Adipocyte (in vitro differentiated cells): ENCODE measurements at places on chromosomes 2 and 18.

DNA sequence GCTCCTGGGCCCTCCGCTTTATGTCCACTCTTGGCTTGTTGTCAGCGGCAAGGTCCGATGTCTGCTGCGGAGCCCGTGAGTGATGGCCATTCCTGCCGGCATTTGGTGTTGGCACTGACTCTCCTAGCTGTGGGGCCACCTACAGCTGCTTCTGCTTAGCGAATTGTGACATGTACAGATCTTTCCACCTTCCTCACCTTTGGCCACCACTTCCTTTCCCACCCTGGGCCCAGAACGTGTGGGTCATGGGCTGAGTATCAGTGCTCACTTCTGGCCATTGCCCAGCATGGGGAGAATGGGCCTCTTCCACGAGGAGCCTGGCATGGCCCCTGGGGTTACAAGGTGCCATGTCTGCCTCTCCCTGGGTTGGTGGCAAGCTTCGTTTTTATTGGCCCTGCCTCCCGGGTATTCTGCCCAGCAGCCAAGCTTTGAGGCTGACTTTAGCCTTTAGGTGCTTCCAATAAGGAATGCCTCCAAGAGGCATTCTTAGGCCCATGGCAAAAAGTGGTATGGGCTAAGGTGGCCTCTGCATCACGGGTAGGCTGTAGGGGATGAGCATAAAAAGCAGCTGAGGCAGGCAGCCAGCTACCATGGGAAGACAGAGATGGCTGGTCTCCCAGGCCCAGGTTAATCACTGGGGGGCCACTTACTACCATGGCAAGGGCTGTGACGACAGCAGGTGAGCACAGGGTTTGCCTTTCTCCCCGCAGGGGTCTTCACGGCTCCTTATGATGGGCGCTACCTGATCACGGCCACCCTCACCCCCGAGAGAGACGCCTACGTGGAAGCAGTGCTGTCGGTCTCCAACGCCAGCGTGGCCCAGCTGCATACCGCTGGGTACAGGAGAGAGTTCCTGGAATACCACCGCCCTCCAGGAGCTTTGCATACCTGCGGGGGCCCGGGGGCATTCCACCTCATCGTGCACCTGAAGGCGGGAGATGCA lies 65.8 kb downstream of the EMILIN2 start:
- DNase-seq, result no peak

GRCh38 chr2:15365411-15365810 lies 195.7 kb downstream of the NBAS start:
- DNase-seq, result no peak

- DNase-seq, result peak; percentile 75
These were observed 782 bp downstream of the COL6A3 start for GRCh38 chr2:237412988-237413776.

GRCh38 chr2:21047141-21048009 lies 3.5 kb upstream of the APOB start:
- DNase-seq, result no peak

DNA sequence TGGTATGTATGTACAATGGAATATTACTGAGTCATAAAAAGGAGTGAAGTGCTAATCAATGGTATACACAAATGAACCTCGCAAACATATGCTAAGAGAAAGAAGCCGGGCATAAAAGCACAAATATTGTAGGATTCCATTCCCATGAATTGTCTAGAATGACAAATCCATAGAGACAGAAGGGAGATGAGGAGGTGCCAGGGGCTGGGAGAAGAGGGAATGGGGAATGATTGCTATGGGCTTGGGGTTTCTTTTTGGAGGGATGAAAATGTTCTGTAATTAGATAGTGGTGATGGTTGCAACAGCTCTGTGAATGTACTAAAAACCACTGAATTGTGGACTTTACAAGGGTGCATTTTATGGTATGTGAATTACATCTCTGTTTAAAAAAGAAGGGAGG lies 73.5 kb downstream of the GLI2 start:
- peak; percentile 31 for DNase-seq

- peak; percentile 78 for DNase-seq
These were observed 297.6 kb downstream of the CDCA7 start for GRCh38 chr2:173652311-173652710.

GRCh38 chr18:51821610-51822009 lies 518.4 kb upstream of the DCC start:
- DNase-seq, result no peak

GRCh38 chr2:205193125-205193835 lies 489.0 kb upstream of the NRP2 start:
- DNase-seq, result no peak

DNA sequence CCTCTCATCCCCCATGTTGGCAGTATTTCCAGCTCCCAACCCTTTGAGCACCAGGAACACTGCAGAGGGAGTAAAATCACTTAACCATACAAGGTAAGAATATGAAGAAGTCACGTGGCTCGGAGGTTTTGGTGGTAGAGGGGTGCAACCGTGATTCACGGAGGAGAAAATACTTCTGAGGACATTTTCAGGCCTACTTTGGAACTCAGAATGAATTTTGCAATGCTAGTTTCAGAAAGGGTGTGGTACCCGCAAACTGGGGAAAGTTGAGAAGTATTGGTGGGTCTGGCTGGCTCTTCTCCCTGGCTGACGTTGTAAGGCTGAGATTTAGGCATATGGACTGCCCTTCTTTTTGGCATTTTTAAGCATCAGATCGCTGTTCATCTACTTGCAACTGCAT lies 442 bp downstream of the SERPINB5 start:
- no peak for DNase-seq

- DNase-seq, result no peak
These were observed 17.9 kb downstream of the MGAT5 start for GRCh38 chr2:134271758-134272157.

- DNase-seq, result peak; percentile 39
These were observed 79.2 kb upstream of the MAP3K20 start for GRCh38 chr2:172996387-172996961.

DNA sequence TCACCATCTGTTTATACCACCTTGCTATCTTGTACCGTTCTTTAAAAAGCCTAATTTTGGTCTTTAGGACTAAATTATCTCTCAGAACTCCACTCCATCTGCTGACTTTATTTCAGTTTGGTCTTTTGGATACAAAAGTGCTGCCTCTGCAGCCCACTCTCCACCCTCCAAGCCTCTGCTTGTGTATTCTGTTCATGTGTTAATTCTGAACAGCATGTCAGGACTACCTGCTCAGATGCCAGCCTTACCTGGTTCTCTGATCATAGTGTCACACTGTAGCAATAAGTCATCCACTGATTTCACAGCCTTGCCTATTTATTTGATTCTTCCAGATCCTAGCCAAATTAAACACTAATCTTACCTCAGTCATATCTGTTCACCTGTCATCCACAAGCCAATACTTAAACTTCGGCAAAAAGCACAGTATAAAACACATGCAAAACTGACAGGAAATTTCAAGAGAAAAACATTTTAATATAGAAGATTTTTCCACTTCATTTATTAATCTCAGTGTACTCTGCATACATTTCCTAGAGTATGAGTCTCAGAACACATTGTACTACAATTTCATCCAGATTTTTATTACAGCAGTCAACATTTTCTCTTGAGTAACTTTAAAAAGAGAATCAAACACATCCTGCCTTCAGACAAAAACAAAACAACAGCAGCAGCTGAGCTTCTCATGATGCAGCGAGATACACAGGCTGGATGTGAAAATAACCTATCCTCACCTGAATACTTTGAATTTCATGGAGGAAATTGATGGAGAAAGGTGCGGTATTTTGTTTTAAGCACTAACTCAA lies 64.9 kb downstream of the PPP1R1C start:
- DNase-seq, result no peak

GRCh38 chr2:149629026-149629425 lies 41.5 kb upstream of the MMADHC start:
- DNase-seq, result no peak

- DNase-seq, result no peak
These were observed 26.0 kb downstream of the PTPN2 start for GRCh38 chr18:12857991-12858544.
